Stomach (tissue), 19 donors: ENCODE measurements at places on chromosomes 7 and 10.

DNA sequence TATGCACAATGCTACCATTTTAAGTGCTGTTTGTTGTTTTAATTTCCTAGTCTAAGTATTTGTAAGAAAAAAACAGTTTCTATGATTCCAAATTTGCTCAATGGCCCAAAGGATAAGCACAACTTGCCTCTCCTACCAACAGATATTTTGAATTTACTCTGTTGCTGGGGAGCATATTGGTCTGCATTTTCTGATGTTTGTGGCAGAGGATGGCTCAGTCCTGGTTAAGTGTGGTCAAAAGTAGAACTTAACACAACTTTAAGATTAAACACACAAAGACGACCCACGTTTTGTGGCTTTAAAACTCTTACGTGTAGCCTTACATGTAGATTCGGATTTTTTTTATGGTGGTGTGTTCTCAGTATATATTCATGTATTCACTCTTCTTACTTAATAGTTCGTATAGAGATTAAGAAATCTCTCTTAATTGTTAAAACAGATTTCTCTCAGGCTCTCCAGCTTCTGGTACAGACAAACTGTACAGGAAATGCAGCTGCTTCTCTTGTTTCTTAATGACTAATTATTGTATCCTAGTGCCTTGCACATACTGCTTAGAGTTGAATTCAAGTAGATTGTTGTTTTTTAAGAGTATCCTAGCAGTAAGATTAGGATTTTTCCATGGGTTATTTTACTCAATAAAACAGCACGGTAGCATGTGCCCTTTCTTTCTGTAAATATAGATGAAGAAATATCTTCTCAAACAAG lies 86.2 kb downstream of the GPR85 start:
- H3K36me3 ChIP-seq = no peaks in the 10 kb centered on the region
- no peak overlapping the region for H3K27ac ChIP-seq
- no peak overlapping the region for H3K4me3 ChIP-seq
- H3K4me1 ChIP-seq = no peaks in the 10 kb centered on the region

DNA sequence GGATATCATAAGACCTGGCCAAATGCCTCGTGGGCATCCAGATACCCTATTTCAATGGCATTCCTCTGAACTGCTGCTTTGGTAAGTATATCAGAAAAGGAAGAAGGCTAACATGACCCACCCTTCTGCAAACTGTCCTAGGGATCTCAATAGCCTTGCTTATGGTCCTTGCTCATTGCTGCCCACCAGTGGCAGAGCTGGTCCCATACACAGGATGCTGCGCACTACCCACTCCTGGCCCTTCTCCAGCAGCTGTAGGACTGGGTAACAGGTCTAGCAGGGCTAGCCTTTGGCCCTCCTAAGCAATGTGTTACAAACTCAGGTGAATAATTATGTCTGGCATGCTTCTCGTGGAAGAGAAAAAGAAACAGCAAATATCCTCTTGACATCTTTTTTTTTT lies 72.5 kb downstream of the C10orf90 start:
- H3K27me3 ChIP-seq = no peaks in the 10 kb centered on the region
- no peaks in the 10 kb centered on the region for H3K4me1 ChIP-seq
- no peak overlapping the region for H3K4me3 ChIP-seq

GRCh38 chr10:63375859-63376258 lies 89.9 kb downstream of the JMJD1C start:
- no peak overlapping the region for H3K27ac ChIP-seq
- H3K36me3 ChIP-seq = peaks cover 9% of the 10 kb centered on the region
- H3K27me3 ChIP-seq = no peaks in the 10 kb centered on the region
- DNase-seq = no peak

DNA sequence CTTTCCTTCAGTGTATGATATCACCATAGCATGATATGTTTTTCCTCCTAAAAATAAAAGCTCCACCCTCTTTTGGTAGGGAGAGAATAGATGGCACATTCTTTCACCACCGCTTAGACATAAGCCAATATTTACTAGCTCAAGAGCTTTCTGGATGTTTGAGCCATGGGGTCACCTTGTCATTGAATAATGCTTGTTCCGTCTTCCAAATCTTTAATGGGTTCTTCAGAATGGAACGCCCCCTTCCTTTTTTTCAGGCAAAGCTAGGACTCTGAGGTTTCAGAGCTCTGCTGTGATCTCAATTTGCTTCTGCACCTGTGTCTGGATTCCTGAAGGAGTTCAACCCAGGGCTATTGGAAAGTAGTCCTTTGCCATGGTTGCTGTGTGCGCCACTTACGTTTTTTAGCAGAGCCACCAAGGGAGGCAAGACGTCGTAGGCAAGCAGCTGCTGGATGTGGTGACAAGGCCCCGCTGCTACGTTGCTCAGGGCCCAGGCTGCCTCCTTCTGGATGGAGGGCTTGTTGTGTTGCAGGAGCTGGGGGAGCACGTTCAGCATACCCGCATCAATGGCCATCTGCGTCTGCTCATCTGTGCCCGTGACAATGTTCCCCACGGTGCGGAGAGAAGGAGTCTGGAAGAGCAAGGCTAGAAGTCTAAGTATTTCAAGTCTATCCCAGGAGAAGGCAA lies 23.2 kb downstream of the KPNA7 start:
- H3K27me3 ChIP-seq = no peaks in the 10 kb centered on the region

DNA sequence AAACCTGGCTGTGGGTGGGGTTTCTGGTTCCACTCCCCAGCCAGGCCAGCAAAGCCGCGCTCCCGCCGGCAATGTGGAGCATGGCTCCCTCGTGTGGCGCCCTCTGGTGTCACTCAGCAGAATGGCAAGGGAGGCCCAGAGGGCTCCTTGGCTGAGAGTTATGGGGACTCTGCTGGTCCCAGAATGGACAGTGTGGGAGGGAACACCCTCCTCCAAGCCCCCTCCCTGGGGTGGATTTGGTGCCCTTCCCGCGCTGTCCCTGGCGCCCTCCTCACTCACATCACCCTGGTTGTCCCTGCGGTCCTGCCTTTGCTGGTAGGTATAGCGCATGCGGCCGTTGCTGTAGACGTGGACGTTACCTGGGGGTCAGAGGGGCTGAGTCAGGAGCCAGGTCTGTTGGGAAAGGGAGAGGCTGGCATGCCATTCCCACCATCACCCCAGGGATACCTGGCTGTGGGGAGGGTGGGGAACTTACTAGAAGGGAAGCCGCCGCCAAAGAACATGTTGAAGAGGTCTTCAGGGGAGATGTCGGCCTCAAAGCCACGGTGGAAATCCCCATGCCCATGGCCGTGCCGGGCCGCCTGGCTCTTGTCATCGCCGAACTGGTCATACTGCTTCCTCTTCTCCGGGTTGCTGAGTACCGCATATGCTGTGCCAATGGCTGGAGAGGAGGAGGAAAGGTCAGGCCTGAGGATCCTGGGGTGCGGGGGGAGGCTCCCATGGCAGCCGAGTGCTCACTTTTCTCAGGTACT lies 14.0 kb downstream of the DNAJB12 start:
- no peak overlapping the region for H3K4me3 ChIP-seq
- H3K36me3 ChIP-seq = peaks cover 60% of the 10 kb centered on the region
- H3K4me1 ChIP-seq = peaks cover 24% of the 10 kb centered on the region
